Left renal pelvis (tissue), 4 donors: ENCODE measurements at places on chromosomes 4 and X.

GRCh38 chr4:125091-125771 lies 930 bp downstream of the ZNF718 start:
- DNase-seq: no peak

DNA sequence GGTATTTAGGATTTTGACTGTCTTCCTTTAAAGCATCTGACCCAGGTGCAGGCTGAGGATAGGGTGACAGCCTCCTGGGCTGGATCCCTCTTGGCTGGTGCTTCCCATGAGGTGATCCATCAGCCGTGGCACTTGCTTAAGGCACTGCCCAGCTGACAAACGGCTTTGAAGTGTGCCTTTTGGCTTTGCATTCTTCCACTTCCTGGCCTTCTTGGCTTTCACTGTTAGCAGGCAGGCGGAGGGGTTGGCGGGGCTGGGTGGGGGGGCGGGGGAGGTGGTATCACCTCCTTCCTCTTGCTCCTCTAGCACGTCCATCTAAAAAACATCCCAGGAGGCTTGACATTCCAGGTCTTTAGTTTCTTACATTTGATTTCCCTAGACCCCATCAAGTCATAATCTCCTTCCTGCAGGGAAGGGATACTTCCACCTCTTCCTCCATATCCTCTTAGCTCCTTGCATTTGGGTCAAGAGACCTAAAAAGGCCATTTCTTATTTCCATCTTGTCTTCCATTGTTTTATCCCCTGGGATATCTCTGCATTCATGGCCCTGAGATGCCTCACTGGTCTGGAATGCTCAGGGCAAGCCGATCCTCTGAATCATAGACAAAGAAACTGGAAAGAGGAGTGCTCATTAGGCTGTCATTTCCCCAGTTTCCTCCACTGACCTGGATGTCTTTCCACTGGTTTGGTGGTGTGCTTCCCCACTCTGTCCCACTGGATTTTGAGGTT lies 11.3 kb upstream of the APLN start:
- no peak for DNase-seq

DNA sequence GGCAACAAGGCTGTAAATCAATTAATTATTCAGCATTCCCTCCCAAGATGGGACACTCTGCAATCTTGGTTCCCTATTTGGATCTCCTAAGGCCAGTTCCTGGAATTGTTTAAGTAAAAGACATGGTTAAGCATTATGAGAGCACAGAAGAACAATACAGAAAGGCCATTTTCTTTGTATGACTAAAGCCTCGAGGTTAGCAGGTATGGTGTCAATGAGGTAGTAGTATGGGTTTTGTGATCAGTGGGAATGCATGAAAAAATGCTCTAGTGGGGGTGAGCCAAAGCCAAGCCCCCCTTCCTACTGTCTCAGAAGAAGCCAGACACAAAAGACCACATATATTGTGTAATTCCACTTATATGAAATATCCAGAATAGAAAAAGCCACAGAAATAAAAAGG lies 61.7 kb upstream of the S100G start:
- DNase-seq: no peak

DNA sequence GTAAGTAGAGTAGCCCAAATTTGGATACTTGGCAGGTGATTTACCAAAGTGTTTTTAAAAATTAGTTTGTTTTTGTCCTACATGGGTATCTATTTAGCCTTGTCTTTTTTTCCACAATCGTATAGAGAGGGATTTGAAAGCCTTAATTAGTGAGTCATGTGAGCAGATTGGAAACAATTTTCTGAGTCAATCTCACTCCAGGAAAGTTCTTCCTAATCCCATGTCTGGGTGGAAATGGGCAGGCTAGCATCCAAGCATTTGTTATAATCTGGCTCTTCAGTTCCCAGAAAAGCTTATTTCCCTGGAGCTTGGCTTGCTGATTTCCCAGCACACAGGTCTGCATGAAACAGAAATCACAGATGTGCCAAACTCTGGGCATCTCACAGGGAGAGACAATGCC lies 426.9 kb upstream of the BOD1L1 start:
- DNase-seq: no peak

- no peak for DNase-seq
Observed at GRCh38 chrX:9471571-9471985, 6.7 kb downstream of the TBL1X start.
